ENCODE measurements at places on chromosomes 12 and 14.
A peak's percentile ranks its signal among the peaks of the same experiment; 100 is the strongest.

DNA sequence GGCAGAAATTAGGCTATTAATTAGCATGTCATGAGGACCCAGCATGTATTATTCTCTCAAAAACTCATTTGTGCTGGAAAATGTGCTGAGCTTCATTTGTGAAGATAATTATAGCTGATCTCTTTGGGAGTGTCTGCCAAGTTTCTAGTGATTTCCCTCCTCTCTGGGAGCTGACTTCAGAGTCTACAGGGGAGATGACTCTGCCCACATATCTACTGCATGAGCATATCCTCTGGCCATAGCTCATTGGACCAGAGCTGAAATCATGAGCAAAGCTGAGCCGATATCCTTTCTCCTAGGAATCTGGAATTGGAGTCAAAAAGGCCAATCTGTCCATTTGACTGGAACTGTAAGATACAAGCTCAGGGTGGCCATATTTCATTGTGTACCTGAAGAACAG, 5.9 kb downstream of the CCDC198 start:
- no peak for DNase-seq

GRCh38 chr12:91732086-91732485, 413.6 kb downstream of the BTG1 start:
- no peak for DNase-seq

GRCh38 chr12:113551563-113551962, 79.9 kb upstream of the LHX5 start:
- DNase-seq: no peak

- DNase-seq: no peak
Measured at GRCh38 chr14:23641915-23642588, 5.9 kb downstream of the DHRS2 start.

DNA sequence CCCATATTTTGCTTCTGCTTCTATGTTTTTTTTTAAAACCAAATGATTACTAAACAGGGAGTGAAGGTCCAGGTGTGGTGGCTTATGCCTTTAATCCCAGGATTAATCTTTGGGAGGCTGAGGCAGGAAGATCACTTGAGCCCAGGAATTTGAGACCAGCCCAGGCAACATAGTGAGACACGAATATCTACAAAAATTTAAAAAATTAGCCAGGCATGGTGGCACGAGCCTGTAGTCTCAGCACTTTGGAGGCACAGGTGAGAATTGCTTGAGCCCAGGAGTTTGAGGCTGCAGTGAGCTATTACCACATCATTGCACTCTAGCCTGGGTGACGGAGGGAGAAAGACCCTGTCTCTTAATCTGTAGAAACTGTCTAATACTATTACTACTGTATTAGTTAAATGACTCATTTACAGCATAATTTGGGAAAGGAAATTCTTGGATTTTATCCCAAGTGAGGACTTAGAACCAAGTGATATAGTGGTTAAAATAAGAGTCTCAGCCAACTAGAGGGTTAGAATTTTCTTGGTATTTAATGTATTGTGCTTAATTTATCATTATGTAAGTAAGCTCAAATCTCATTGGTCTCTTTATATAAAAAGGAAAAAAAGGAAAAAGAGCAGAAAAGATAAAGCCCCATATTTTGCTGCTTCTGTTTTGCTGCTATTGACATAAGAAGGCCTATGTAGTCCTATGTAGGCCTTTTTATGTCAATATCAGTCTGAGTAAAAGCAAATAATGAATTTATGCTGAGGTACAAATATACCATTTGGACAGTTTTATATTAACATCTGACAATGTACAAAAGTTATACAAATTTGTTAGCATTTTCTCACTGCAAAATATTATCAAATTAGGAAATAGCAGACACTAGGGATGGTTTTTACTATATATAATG, 163.4 kb downstream of the RAD51B start:
- no peak for DNase-seq

DNA sequence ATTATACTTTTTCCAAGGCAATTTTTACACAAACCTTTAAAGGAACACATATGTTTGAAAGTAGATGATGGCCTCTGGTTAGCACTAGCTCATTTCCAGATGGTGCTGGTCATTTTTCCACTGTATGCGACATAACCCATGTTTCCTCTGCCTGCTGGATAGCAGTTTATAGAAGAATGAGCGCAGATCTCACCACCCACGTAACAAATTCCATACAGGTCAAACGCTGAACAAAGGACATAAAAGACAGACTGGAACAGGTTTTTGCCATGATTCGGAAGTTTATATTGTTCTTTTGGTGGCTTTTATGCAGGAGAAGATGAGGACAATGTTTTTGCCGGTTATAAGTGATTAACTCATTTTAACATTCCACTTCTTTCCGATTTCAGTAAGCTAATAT, 30.7 kb downstream of the PPP1R36 start:
- DNase-seq: no peak

- DNase-seq: no peak
Measured at GRCh38 chr12:11067514-11067913, 5.4 kb upstream of the TAS2R46 start.

DNA sequence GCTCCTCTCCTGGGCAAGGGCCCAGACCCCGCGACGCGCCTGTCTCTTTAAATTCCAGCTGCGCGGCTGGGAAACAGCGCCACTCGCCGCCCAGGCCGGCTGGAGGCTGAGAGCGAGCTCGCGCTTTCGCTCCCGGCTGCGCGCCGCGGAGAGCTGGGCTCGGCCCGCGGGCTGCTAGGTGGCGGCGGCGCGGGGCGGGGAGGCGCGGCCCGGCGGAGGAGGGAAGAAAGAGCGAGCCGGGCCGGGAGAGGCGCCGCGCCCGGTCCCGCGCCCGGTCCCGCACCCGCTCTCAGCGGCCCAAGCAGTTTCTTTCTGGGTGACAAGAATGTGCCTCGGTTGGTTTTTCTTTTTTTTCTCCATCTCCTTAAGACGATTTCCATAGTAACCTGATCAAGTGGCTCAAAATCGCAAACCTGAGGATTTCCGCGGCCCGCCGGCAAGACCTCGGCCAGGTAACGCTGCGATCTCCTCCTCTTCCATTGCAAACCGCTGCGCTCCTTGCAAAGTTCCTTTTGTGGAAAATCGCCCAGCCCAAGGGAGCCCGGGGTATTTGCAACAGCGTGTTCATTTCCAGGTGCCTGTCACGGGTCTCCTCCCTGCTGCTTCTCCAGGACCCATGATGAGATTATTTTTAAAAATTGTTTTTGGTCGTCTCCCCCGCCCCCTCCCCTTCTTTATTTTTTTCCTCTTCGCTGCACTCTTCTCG, 259.5 kb upstream of the E2F7 start:
- no peak for DNase-seq

GRCh38 chr12:2151391-2151790, 98.6 kb downstream of the CACNA1C start:
- no peak for DNase-seq

DNA sequence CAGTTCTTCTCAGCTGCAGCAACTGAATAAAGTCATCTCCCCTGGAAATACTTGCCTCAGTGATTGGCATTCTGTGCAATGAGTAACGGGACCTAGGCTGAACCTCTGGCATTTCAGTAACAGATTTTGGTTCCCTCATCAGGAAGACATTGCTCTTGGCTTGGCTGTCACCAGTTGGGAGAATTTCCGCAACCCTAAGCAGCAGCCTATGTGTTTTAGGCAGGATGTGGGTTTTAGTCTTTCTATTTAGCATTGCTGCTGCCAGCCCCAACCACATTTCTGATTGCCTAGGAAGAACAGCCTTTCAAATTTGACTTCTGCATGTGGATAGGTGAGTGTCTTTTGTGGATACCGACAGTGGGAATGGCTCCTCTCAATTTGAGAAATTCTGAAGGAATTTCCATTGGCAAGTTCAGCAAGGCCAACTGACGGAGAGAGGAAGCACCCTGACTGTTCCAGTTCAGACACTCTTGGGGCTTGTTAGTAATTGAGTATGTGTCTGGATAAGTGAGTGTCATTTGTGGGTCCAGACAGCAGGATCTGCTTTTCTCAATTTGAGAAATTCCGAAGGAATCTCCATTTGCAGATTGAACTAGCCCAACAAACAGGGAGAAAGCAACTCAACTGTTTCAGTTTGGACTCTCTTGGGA, 19.0 kb upstream of the CLEC2A start:
- peak; percentile 45 for DNase-seq

DNA sequence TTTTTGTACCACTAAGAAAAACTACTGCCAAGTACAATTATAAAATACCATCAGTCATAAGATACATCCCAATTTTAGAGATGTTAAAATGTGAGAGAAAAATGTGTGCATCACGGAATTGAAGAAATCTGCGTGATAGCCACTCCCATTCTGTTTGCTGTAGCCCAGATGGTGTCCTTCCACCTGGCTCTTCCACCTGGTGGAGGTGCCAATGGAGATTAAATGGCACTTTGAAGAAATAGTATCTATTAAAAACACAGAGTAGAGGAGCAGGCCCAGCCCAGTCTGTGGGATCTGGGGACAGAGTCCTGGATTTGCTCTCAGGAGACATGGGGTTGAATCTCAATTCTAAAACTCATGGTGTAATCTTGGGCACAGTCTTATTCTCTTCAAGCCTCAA, 35.5 kb downstream of the TSPAN11 start:
- DNase-seq: no peak

DNA sequence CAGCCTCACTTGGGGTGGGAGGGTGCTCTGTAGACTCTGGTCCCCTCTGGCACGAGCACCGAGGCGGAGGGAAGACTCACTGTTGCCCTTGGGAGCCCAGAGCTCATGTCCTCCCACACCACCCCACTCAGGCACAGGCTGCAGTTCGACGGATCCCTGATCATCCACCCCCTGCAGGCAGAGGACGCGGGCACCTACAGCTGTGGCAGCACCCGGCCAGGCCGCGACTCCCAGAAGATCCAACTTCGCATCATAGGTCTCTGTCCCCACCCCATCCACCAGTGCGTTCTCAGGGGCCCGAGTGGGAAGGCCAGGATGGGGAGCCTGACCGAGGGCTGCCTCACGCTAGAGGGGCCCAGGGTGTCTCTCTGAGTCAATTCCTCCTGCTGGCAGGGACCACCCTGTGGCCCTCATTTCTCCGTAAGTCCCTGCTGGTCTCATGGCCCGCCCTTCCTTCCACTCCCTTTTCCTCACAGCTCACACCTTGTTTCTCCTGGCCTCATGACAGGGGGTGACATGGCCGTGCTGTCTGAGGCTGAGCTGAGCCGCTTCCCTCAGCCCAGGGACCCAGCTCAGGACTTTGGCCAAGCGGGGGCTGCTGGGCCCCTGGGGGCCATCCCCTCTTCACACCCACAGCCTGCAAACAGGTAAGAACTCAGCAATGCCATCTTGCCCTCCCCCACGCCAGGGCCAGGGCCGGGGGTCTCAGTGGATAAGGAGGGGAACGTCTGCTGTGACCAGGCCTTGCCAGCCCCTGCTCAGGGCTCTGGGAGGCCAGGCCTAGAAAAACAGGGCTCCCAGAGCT, 27.0 kb downstream of the PAPLN start:
- no peak for DNase-seq

- no peak for DNase-seq
Measured at GRCh38 chr14:104386151-104386841, 193.3 kb upstream of the C14orf180 start.

- no peak for DNase-seq
Measured at GRCh38 chr12:119461636-119462214, 127.2 kb downstream of the CCDC60 start.

DNA sequence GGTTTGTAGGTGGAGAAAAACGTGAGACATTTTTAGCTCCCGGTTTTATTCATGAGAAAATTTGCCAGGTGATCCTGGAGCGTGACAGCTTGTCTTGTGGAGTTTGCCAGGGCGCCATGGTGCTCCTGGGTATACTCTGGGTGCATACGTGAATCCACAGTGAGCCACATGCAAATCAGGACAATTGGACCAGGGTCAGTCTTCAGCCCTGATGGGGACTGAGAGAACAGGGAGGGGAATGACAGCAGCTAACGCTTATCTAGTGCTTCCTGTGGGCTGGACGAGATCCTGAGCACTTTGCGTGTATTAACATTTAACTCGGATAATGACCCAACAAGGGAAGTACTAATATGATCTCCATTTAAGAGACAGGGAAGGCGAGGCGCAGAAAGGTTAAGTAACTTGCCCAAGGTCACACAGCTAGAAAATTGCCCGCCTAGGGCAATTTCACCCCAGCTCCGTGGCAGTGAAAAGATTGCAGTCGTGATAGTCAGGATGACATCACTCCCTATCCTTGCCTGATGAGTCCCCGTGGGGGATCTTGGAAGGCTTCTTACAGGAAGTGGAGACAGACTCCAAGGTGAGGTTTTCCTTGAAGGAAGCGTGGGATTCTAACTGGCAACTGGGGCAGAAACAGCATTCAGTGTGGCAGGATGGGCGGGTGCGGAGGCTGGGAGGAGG, 118.4 kb upstream of the NCOR2 start:
- DNase-seq: no peak

DNA sequence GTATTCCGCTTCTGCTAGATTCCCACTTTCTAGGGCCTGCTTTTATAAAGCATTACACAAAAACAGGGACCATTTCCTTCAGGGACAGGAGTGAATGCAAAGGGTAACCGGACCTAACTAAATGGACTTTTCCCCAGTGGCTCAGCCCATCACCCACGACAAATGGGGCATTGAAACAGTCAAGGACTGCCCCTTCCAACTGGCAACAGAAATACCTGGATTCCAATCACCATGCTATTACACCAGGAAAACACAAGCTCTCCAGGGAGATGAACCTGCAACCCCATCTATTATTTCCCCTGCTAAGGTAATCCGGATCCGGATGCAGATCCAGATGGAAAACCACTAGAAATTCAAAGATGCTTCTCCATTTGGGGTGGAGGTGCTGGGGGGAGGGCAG, 1.0 kb downstream of the MPHOSPH9 start:
- no peak for DNase-seq

DNA sequence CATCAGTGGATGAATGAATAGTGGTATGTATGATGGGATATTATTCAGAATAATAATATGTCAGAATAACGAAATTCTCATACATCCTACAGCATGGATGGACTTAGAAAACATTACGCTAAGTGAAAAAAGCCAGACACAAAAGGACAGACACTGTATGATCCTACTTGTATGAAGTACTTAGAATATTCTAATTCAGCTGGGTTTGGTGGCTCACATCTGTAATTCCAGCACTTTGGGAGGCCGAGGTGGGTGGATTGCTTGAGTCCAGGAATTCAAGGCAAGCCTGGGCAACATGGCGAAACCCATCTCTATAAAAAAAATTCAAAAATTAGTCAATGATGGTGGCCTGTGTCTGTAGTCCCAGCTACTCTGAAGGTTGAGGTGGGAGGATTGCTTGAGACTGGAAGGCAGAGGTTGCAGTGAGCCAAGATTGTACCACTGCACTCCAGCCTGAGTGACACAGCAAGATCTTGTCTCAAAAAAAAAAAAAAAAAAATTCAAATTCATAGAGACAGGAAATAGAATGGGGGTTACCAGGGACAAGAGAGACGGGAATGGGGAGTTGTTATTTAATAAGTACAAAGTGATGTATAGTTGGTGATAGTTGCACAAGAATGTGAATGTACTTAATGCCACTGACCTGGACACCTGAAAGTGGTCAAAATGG, 132.3 kb downstream of the CHST11 start:
- DNase-seq: no peak
